Effector CD4-positive, alpha-beta T cell (primary cell): ENCODE measurements at places on chromosomes 16 and 17.
A peak's percentile ranks its signal among the peaks of the same experiment; 100 is the strongest.

DNA sequence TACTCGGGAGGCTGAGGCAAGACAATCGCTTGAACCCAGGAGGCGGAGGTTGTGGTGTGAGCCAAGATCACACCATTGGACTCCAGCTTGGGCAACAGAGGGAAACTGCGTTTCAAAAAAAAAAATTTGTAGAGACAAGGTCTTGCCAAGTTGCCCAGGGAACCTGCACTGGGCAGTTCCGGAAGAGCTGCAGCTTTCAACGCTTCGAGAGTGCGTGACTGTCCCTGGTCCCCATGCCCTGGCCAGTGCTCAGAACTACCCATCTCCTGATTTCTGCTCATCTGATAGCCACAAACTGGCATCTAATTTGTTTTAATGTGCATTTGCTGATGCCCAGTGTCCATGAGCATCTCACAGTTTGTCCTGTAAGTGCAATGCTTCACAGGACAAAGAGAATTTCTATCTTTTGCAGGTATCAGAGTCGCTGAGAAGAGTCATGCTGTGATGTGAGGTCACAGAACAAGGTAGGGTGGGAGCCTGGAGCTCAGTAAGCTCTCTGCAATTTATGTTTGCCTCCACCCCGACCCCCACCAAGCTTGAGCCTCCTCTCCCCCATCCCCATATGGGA, 3.9 kb downstream of the ACTG1 start:
- no peak for DNase-seq

GRCh38 chr17:38749223-38750043, 1.3 kb upstream of the PCGF2 start:
- no peak for DNase-seq

DNA sequence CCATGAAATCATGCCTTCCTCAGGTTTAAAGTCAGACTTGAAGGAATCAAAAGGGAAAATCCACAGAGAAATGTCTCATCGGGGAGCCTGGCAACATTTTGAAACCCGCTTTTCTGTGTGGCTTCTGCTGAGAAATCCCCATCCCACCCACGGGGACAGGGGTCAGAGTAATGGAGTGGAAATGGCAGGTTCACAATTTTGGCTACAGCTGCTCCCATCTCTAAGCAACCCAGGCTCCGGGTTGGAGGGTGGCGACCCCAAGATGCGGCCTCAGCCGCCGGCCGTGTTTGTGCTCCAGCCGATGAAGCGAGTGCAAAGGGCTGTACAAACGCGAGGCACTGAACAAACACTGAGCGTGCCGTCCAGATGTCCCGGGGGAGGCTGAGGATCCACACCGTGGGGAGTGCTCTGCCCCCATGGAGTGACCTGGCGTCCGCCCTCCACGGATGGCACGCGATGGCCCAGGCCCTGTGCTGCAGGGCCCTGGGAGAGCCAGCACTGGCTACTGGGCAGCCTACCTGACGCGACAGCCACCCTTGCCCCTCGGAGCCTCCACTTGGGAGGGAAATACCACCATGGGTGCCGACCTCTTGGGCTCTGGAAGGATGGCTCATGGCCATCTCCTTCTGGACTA, 22.2 kb downstream of the SLC43A2 start:
- DNase-seq, result no peak

DNA sequence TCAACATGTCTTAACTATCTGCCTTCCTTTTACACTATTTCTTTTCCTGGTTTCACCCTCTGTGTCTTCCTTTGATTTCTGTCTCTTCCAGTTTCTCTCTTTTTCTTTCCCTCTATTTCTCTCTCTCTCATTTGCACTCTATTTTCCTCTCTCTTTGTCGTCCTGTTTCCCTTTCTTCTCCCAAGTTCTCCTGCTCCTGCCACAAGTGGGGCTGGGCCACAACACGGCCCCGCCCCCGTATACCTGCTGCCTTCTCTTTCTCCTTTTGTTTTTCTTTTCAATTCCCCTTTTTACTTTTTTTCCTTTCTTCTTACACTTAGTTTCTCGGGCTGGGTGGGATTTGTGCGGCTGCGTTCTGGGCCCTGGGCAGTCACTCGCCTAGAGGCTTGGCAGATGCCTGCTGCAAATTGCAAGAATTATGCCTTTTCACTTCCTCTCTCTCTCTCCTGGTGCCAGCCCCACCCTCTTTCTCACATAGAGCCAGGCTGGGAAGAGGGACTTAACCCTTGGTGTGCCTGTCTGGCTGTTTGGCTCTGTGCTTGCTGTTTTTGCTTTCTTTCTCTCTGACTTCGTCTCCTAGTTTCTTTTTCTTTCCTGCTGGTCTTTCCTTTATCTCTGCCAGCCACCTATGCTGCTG, 2139.4 kb downstream of the TP53TG3F start:
- no peak for DNase-seq

DNA sequence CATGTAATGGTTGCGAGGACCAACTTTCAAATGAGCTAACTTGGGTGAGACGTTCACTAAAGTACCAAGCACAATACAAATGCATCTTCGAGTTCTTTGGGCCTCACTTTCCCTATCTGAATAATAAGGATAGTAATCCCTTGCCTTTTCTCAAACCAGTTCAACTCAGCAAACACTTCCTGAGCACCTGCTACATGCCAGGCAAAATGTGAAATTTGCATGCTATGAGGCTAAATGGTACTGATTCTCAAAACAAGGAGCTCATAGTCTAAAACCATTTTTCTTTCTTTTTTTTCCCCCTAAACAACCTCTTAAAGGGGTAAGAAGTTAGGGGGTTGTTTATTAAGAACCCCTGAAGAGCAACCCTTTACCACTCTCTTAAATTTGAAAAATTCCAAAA, 101.4 kb upstream of the HLF start:
- DNase-seq, result no peak

DNA sequence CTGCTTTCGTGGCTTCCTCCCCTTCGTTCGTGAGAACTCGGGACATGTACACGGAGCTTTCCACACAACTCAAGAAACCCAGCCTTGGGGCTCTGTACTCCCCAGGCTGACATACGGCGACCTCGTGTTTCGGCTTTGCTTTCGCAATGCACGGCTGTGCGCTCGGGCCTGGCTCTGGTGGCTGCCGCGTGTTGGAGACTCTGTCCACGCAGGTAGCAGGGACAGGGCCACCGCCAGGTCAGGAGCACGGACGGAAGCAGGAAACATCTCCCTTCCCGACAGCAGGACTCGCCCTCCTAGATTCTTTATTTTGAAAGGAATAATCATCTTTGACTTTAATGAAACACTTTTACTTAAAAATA, 17.3 kb downstream of the UTS2R start:
- no peak for DNase-seq

- no peak for DNase-seq
Measured at GRCh38 chr16:10172848-10173655, 9.2 kb downstream of the GRIN2A start.

- no peak for DNase-seq
Measured at GRCh38 chr16:88856122-88856827, 472 bp downstream of the GALNS start.

- no peak for DNase-seq
Measured at GRCh38 chr17:45785480-45786193, 1.5 kb downstream of the CRHR1 start.

DNA sequence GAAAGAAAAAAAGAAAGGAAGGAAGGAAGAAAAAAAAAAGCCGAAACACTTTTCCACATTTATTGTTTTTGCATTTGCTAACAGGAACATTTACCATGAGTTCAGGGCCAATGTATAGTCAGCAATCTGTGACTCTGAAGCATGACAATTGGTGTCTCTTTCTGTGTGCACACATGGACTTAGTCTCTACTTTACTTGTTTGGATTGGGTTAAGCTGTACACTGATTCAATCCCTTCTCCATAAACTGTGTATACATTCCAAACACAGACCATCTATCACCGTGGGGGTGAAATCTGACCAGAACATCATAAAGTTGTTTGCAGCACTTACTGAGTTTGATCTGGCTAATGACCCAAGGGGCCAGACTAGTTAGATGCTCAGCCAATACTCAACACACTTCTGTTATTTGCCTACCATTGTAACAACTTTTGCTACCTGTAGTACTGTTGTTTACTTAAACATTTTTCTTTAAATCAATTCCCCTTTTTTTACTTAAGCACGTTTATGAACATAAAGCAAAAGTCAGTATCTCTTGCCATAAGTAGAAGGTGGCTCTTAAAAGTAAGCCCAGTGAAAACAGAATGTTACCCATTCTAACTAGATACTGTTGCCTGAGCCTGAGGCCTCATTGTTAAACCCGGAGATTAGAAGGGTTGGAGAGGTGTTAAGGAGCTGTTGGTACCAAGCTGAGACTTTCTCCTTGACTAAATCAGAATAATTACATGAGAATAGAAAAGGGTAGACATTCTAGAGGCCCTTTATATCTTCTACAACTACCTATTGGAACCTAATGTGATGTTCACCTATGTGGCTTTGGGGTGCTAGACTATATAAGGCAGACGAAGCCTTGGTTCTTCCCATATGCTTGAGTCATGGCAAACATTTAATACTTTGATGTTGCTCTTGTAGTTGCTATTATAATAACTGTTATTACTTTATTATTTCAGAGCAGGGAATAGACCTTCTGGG, 41.8 kb downstream of the SCNN1B start:
- DNase-seq, result no peak

DNA sequence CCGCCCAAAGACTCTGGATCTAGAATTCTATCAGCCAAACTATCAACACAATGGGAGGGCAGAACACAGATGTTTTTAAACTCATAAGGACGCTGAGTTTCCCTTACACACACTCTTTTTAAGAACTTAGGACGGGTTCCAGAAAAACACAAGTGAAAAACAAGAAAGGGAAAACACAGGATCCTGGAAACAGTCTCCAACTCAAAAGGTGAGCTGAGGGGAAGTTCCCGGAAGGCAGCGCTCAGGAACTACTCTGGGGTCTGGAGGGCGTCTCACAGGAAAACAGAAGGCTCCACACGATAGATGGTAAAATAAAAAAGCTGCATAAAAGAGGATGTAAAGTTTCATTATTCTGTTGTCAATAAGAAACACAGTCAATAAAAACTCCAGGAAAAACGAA, 80.2 kb upstream of the DOC2B start:
- DNase-seq, result no peak

DNA sequence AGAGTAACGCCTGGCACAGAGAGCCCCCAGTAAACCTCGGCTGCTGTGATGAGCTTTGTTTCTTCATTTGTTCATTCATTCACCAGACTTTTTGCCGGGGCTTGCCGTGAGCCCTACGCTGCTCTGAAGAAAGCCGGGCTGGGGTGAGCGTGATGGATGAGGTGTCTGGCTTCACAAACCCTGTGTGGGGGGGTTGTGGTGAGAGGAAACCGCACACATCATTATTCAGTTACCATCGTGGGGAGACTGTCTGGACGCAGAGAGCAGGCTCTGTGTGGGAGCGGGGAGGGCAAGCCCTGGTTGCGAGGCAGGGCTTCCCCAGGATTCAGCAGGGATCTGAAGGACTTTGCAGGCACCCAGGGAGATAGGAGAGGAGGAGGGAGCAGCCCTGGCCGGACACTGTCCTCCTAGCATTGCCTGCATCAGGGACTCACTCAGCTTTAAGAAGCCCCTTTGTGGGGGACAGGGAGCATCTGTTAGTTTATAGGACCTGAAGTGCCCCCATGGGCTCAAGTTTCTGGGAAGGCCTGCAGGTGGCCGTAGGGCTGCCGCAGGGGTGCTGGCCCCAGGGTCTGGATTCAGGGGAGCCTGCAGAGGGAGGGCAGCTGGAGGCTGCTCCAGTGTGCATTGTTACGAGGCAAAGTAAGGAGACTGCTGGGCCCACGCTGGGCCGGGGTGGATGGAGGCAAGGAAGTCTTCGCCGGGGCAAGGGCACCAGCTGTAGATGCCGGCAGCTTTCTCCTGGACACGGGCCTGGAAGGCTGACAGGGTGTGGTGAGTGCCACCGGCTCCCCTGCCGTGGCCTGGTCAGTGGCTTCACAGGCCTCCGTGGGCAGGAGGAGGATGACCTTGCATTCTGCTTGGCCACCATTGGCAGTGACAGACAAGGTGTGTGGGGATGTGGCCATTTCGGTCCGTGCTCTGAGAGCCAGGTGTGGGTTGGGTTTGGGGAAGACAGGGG, 334.5 kb downstream of the SEC14L1 start:
- peak; percentile 62 for DNase-seq

GRCh38 chr16:65728167-65728566, 606.3 kb upstream of the CDH11 start:
- no peak for DNase-seq

GRCh38 chr16:46607529-46607928, 13.7 kb downstream of the SHCBP1 start:
- no peak for DNase-seq

DNA sequence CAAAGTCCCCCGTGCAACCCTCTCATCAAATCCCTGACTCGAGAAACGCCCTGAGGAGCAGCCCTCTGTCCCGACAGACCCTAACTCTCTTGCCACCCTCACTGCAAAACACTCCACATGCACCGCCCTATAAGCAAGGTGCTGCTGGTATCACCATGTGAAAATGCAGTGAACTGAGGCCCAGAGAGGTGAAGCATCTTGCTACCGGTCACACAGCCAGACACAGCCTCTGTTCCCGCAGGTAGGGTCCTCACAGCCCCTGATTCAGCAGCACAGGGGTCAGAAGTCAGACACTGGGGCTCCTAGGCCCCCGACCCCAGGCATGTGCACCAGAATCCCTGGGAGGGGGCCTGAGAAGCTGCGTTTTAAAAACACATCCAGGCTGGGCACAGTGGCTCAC, 1.1 kb downstream of the CIBAR2 start:
- DNase-seq, result no peak

GRCh38 chr17:31740611-31741082, 118.4 kb downstream of the COPRS start:
- DNase-seq, result no peak

DNA sequence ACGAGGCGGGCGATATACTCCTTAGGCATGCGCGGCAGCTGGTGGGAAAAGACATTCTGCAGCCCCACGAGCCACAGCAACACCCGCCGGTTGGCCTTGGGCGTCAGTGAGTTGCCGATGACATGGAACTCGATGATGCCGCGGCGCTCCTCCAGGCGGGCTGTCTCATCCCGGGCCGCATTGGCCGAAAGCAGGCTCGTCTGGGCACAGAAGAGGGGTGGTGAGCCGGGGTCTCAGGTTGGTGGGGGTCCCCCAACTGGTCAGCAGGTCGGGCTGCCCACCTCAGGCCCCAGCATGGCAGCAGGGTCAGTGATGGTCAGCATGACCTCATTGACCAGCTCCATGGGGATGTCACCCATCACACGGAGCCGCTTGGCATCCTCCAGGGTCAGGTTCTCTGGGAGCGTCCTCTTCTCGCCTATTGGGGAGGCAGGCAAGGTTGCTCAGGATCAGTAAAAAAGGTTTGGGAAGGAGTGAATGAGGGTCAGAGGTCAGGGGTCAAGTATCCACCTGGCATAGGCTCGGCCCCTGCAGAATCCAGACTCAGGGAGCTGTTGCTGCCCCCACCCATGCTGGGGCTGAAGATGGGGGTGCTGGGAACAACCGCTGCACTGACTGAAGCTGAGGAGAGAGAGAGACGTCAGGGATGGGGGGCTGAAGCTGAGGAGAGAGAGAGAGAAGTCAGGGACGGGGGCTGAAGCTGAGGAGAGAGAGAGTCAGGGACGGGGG, 3.6 kb downstream of the KAT2A start:
- DNase-seq, result no peak

GRCh38 chr17:7221278-7222092, 1.7 kb downstream of the ACADVL start:
- no peak for DNase-seq
